ENCODE measurements at places on chromosomes 7 and 10. TPM values are rescaled to one million over a fixed set of nuclear protein-coding genes. Genes with fewer than 3 reads are reported as not detected.

DNA sequence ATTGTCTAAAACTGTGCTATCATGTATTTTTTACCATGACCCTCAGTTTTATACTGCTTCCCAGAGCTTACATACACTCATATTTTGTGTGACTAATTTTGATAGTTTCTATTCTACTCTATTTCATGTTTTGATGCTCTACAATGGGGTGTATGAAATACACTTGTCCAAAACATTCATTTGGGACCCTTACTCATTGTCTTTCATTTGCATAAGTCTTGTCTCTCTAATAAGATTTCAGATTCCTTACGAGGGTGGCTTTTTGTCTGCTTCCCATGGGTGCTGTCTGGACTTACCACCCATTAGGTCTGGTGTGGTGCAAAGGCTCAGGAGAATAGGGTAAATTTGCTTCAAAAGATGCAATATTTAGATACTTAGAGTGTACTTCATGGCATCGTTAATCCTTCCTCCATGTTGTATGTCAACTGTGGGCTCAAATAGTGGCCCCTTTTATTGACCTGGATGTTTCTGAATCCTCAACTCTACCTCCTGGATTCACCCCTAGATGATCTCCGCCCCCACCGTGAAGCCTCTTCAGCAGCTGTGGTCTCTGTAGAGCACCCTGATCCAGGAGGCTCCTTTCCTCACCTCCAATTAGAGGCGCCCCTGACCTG, 3.6 kb upstream of the GIMAP5 start:
- no peak for DNase-seq

Gene GFRA1
- total RNA-seq, result 6.7 TPM

- DNase-seq, result no peak
Measured at GRCh38 chr7:20598459-20599309, 16.8 kb upstream of the ABCB5 start.

- no peak for DNase-seq
Measured at GRCh38 chr10:60206735-60207134, 182.9 kb downstream of the ANK3 start.

Gene COL17A1
- 202 TPM for total RNA-seq

DNA sequence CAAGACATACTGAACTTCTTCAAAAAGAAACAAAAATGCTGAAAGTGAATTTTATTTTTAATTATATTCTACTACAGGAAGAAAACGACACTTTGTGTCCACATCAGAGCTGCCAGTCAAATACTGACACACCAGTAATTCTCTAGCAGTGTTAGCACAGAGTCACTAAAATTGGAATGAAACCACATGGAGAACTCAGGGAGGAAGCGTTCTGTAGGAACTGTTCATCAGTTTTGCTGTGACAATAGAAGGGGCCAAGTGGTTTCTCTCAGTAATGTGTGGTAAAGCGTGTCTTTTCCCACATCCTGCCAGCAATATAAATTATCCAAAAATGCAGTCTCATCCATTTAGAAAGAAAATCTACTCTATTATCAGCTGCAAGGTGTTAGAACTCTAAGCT, 683.3 kb downstream of the GRM8 start:
- no peak for DNase-seq

Gene CPN1
- total RNA-seq, result not detected
